ENCODE measurements at places on chromosomes 12 and 14.

GRCh38 chr14:105881021-105881930, 354.9 kb downstream of the TMEM121 start:
- DNase-seq, result no peak

GRCh38 chr14:95386536-95387095, 66.9 kb upstream of the CLMN start:
- DNase-seq, result no peak

DNA sequence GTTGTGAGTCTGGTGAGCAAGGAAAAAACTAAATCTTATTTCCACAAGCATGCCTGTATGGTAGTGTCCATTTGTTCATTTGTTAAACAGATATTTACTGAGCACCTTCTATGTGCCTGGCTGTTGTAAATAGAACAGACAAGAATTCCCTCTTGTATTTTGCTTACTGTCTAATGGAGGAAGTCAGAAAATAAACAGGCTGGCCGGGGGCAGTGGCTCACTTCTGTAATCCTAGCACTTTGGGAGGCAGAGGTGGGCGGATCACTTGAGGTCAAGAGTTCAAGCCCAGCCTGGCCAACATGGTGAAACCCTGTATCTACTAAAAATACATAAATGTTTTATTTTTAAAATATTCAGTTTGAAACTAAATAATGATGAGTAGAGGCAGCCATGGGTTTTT, 79.3 kb downstream of the GTF2A1 start:
- DNase-seq, result no peak

GRCh38 chr12:116609319-116610114, 50.3 kb downstream of the MAP1LC3B2 start:
- no peak for DNase-seq

DNA sequence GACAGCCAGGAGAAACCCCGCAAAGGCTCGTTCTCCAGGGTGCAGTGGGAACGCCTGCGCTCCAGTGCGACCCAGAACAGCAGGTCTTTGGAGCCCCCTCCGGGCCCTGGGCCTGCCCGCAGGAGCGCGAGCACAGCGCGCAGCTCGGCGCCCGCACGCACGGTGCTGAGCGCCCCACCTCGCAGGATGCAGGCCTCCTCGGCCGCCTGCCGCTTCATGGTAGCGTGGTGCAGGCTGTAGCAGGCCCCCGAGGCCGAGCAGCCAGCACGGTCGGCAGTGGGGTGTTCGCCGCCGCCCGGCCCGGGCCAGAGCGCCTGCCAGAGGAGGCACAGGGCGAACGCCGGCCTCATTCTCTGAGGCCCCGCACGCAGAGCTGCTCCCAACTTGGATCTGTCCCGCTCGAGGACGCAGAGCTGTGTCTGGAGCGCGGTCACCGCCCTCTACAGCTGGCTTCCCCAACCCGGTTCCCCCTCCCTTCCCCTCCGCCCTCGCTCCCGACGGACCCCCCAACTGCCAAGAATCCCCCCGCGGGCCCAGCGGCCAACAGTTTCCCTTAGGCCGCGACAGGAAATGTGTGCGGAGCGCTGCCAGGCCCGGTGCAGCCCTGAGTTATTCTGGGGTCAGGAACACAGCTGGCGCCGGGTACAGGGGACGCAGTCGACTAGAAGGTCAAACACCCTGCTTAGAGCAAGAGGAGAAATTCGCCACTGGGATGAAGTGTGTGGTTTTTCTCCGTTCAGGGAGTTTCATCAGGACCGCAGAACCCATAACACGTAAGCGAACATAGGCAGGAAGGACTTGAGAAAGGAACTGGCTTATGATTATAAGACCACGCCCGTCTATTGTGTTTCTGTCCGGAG, at the start of gene CLEC14A:
CLEC14A (minus strand) TSS at position 421 of the 860 bp plus-strand sequence; CDS start at position 350, 71 bp downstream.
- no peak for DNase-seq

GRCh38 chr14:102028733-102029132, 58.1 kb downstream of the HSP90AA1 start:
- peak; percentile 56 for DNase-seq

DNA sequence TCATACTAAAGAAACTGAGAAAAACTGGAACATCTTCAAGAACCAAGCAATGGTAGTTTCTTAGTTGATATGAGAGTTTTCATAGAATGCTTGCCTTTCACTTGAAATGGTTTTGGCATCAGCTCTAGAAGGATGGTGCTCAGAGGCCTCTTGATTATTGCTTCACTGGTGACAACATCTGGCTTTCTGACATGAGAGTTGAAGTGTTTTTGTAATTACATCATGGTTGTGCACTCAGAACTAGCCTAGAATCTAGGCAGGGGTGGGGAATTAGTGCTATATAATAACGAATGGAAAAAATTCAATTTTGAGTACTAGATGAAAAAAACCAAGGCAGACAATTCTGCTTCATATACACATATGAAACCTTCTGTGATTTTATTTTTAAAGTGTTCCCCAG, 172.8 kb upstream of the LMNTD1 start:
- no peak for DNase-seq

- peak; percentile 86 for DNase-seq
Observed at GRCh38 chr12:113149361-113150150, at the start of gene CFAP73. Gene CFAP73 (plus strand): TSS chr12:113149724. CDS start chr12:113149858, 134 bp downstream.

- DNase-seq, result no peak
Observed at GRCh38 chr14:44912041-44912869, 49.5 kb downstream of the KLHL28 start.

GRCh38 chr14:55129086-55129427, at the start of gene LGALS3:
Gene LGALS3 (plus strand): TSS chr14:55129252. CDS start chr14:55137374, 8,122 bp downstream.
- DNase-seq, result peak; percentile 59

DNA sequence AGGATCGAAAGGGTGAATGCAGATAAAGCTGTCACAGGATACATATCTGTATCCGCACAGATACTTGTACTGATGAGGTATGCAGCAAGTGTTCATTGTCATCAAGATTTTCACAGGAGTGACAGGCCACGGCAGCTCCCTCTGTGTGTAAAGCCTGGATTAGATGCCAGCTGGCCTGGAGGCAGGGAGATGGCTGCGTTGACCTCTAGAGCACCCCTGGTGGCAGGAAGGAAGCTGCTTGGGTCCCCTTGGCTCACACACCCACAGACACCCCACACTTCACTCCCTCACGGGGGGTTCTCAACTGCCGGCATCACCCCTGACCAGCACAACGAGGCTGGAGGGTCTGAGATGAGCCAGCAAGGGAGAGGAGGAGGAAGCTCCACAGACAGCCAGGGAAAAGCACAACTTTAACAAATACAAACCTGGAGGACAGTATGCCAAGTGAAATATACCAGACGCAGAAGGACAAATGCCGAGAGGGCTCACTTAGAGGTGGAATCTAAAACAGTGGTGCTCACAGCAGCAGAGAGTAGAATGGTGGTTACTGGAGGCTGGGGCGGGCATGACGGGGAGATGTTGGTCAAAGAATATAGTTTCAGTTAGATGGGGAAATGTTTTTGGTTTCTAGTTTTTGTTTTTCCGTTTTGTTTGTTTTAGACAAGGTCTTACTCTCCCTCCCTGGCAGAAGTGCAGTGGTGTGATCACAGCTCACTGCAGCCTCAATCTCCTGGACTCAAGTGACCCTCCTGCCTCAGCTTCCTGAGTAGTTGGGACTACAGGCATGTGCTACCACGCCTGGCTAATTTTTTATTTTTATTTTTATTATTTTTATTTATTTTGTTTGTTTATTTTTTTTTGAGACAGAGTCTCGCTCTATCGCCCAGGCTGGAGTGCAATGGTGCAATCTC, 45.7 kb downstream of the TEAD4 start:
- DNase-seq, result no peak

DNA sequence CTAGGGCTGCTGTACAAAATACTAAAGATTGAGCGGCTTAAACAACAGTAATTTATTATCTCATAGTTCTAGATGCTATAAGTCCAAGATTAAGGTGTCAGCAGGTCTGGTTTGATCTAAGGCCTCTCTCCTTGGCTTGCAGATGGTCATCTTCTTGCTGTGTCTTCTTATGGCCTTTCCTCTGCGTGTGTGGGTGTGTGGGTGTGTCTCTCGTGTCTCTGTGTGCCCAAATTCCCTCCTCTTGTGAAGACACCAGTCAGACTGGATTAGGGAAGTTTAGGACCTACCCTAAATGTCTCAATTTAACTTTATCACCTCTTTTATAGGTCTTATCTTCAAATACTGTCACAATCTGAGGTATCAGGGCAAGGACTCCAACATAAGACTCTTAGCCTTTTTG, 28.3 kb downstream of the DDHD1 start:
- no peak for DNase-seq

GRCh38 chr14:87108726-87109125, 884.3 kb downstream of the GALC start:
- DNase-seq, result peak; percentile 82

- no peak for DNase-seq
Observed at GRCh38 chr12:76028571-76029277, 2.9 kb downstream of the PHLDA1 start.

DNA sequence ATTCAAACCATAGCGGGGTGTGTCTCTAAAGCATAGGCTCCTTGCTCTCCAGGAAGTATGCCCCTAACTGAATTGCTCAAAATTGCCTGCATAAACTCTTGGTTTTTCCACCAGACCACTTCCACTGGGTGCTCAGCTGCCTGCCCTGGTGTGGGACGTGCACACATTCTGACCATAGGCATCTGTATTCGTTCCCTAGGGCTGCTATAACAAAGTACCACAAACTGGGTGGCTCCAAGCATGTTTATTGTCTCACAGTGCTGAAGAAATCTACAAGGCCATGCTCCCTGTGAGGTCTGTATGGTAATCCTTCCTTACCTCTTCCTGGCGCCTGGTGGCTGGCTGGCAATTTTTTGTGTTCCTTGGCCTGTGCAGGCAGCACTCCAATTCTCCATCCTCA, 16.4 kb upstream of the GALNT6 start:
- DNase-seq, result no peak

DNA sequence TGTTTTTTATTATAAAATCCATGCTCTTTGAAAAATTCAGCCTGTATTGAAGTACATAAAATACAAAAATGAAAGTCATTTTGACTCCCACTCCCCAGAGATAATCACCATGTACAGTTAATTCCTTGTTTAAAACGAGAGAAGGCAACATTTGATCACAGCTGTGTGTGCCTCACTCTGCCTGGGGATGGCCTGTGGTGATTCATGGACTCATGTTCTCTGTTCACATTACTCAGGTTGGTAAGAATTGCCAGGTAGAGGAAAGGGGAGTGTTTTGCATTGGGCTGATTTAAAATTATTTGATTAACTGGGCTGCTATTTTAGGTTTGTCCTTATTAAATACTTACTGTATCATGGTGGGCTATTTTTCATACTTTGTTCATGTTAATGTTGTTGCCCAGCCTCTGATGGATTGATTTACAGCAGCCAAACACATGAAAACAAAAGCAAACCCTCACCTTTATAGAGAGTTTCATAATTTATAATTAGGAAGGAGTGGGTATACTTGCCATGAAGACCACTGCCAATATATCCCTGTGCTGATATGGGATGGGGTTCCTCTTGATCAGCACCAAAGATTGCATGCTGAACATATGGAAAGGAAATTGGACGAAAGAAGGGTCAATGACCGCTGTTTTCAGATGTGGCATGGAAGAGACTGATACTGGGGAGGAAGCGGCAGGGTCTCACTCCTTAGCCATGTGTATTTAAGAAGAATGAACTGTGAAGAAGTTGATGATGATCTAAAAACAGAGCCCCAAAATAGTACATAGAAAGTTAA, 3.0 kb downstream of the ZBTB1 start:
- no peak for DNase-seq

GRCh38 chr14:94632305-94632590, 20.1 kb downstream of the SERPINA3 start:
- no peak for DNase-seq

DNA sequence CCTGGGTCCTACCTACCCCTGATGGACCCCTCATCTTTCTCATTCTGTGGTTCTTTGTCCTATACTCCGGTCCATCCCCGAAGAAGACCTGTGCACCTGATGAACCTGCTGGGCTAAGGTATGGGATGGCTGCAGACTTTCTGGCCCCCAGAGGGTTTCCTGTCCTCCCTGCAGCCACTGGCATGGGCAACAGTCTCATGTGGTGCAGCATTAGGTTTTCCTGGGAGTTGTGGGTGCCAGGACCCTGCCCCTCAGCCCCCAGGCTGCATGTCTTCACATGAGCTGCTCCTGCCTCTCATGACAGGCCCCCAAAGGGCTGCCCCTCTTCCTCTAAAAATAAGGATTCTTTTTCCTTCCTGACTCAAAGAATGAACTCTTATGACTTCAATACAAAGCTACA, 72.3 kb upstream of the GPR68 start:
- DNase-seq, result no peak

DNA sequence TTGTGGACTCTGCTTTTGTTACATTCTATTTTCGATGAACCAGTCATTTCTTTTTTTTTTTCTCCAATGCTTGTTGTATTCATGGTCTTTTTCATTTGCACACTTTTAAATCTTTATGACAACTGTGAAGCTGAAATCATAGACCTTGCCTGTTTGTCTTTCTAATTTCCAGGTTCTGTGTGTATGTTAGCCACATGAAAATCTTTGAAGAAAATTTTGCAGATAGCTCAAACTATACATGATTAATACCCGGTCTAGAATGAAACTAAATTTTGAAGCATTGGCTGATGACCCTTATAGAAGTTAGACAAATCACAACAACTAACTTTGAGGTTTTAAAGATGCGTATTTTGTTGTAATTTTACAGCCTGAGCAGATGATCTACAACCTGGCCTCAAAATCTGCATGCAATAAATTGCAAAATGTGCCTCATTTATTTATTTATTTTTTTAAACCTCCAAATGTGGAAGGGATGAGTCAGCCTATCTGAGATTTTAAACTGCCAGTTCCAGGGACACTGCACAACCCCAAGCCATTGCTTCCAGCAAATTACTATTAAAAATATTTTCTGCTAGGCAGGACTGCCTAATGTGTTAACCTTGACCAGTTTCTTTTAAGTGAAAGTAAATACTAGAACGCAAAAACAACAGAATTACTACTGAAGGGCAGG, 96.3 kb upstream of the NAV3 start:
- peak; percentile 32 for DNase-seq

DNA sequence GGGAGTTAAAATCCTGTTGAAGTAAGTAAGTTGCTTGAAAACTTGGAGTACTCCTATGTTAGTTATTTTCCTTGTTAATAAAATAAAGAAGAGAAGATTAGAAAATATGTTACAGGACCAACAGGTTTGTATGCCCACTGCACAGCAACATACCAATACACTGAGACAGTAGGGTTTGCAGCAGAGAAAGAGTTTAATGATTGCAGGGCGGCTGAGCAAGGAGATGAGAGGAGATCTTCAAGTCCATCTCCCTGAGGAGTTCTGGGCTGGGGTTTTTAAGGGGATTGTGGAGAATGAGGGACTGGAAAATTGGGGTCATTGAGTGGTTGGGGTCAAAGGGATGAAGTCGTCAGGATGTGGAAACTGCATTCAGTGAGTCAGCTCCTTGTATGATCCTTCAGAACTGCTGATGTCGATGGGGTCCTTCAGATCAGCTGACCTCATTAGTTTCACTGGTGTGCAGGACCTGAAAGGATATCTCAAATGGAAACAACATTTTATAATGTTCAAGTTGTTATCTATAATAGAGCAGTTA, 4.3 kb upstream of the HSD17B6 start:
- no peak for DNase-seq

- DNase-seq, result no peak
Observed at GRCh38 chr12:12365446-12365802, 8.5 kb downstream of the BORCS5 start.

GRCh38 chr12:127150028-127150427, 1116.9 kb upstream of the TMEM132C start:
- no peak for DNase-seq
